ENCODE measurements at places on chromosomes 3 and 15.

DNA sequence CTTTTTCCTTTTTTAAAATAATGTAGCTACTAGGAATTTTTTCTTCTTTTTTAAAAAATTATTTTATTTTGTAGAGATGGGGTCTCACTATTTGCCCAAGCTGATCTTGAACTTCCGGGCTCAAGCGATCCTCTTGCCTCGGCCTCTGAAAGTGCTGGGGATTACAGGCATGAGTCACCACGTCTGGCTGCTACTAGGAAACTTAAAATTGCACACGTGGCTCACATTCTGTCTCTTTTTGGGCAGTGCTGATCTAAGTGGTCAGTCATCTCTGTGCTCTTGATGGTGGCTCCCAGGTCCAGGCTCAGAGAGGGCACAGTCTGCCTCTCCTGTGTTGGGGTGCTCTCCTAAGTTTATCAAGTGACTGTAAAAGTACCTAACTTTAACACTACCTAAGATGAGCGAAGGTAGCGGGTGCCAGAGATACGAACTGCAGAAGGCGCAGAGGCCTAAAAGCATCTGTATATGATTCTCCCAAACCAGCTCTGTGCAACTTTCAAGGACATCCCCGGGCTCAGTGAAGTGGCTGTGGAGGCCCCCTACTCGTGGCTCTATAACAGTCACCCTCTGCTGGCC, 52.9 kb upstream of the SEC13 start:
- DNase-seq: no peak

- DNase-seq: no peak
Measured at GRCh38 chr15:91860498-91860897, 7.0 kb downstream of the SLCO3A1 start.

- DNase-seq: no peak
Measured at GRCh38 chr3:177807150-177807875, 610.0 kb upstream of the TBL1XR1 start.

- DNase-seq: no peak
Measured at GRCh38 chr3:53426918-53427317, 67.5 kb upstream of the CACNA1D start.

- peak; percentile 83 for DNase-seq
Measured at GRCh38 chr3:194344012-194344411, 7.1 kb downstream of the CPN2 start.

GRCh38 chr15:26807517-26808427, 34.9 kb upstream of the GABRB3 start:
- no peak for DNase-seq

DNA sequence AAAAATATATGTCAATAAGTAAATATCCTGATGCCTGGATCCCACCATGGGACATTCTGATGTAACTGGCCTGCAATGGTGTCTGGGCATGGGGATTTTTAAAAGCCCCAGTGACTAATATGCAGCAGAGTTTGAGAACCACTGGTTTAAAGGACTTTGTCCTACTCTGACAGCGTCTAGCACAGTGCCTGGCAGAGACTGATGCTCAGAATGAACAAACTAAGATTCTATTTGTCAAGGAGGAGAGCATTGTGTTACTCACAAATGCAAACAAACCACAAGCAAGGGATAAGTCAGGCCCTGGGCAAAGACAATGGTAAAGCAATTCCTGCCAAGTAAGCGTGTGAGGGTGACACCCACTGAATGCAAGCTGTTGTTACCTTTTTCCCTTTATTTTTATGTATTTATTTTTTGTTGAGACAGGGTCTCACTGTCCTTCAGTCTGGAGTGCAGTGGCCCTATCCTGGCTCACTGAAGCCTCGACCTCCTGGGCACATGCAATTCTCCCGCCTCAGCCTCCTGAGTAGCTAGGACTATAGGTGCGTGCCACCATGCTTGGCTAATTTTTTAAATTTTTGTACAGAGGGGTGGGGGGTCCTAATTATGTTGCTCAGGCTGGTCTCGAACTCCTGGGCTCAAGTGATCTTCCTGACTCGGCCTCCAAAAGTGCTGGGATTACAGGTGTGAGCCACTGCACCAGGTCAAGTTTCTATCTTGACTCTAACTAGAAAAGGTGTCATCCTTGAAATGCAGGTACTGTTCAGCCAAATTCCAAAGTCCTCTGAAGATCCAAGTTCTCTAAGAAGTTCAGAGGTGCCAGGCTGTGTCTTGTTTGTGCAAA, 909 bp upstream of the GPD1L start:
- DNase-seq: no peak

All from stimulated activated naive CD8-positive, alpha-beta T cell treated with anti-CD3 and anti-CD28 coated beads, Interleukin-15, Interleukin-2, amounts not matched to agents 100 U/mL and 50 U/mL, for 24 hours (primary cell).